Stomach (tissue), 19 donors: ENCODE measurements at places on chromosomes 1 and 21.
A peak's percentile ranks its signal among the peaks of the same experiment; 100 is the strongest.

DNA sequence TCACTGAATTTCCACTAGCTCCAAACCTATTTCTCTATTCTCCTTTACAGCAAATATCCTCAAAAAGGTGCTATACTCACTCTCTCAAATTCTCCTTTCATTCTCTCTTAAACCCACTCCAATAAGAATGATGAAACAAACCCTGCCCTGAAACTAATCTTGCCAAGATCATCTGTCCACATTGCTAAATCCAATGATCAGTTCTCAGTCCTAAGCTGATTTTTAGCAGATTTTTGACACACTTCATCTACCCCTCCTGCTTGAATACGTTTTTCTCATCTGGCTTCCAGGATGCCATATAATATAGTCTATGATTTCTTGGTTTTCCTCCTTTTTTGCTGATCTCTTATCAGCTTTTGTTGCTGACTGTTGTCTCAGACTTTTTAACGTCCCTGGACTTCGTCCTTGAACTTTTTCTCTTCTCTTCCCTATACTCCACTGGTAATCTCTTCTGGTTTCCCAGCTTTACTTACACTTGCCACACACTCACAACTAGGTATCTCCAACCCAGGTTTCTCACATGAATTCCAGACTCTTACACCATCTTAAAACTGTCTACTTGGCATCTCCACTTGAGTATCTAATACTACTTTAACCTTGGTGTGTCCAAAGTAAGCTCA, 35.3 kb downstream of the RERE start:
- DNase-seq: no peak

GRCh38 chr1:63134501-63135173, 187.7 kb upstream of the FOXD3 start:
- DNase-seq: peak; percentile 9

GRCh38 chr1:207112616-207113296, 8.7 kb downstream of the C4BPA start:
- DNase-seq: peak; percentile 43

DNA sequence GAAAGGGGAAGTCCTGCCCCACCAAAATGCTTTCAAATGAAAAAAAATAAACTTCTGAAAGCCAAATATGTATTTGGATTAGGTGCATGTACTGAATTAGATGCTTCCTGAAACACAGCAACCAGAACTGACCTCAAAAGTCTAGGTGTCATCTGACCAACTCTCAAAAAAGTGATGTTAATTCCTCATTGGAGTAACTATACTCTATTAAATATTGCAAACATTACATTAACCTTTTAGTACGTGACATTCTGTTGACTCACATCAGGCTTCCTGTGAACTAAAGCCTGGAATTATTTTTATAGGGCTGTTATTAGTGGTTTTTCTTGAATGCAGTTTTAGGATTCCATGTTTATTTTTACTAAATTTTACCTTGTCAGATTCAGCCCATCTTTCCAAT, 73.5 kb downstream of the ASTN1 start:
- no peak for DNase-seq

DNA sequence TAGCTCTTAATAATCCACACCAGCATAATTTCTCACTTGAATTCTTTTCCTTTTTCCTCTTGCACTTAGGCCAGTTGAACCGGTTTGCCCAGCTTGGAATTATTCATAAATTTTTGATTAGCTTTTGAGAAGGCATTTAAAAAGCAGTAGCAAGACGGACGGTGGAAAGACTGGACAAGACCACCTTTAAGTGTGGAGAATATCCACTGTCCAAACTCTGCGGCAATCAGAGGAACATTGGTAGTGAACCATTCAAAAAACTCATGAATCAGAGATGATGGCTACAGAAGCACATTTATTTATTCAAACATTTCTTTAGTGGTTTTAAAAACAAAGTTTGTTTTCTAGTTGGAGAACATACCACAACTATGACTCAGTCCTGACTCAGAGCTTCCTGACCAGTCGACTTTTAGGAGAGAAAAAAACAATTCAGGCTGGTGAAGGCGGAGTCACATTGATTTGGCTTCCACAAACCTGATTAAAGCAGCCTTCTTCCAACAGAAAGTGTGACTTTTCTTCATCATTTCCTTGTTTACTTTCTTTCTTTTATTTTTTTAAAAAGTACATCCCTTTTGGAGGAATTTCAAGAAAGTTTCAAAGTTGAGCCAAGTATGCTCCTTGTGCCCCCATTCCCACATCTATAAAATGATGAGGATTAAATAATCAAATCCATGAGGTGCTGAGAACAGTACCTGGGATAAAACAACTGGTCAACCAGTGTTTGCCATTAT, 128.8 kb downstream of the ADSS2 start:
- DNase-seq: peak; percentile 89

DNA sequence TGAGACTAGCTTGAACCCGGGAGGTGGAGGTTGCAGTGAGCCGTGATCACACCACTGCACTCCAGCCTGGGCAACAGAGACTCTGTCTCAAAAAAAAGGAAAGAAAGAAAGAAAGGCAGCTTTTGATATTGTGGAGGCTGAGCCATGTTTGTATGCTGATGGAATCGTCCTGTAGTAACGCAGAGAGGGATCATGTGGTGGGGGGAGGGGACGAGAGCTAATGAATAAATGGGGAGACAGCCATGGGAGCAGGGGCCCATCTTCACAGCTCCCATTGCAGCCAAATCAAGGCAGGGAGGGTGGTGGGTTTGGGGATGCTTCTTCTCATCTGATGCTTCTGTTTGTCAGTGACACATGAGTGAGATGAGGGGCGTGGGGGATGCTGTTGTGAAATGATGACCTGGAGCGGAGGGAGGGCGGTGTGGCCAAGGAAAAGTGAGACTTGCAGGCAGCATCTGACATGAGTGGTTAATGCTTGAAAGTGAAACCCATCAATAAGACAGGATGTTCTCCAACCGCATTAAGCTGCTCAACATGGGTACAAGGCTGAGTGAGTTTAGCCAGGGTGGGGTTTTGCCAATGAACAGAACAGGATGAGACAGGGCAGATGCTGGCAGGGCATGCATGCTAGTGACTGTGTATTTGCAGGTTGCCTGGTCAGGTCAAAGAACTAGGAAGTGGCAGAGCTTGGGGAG, 16.7 kb downstream of the SPATA21 start:
- DNase-seq: peak; percentile 47

- DNase-seq: no peak
Measured at GRCh38 chr1:20385630-20386029, 95.0 kb downstream of the VWA5B1 start.

- peak; percentile 89 for DNase-seq
Measured at GRCh38 chr1:234486858-234487840, 8.2 kb upstream of the TARBP1 start.

GRCh38 chr1:203289281-203289981, 15.9 kb upstream of the BTG2 start:
- peak; percentile 56 for DNase-seq

DNA sequence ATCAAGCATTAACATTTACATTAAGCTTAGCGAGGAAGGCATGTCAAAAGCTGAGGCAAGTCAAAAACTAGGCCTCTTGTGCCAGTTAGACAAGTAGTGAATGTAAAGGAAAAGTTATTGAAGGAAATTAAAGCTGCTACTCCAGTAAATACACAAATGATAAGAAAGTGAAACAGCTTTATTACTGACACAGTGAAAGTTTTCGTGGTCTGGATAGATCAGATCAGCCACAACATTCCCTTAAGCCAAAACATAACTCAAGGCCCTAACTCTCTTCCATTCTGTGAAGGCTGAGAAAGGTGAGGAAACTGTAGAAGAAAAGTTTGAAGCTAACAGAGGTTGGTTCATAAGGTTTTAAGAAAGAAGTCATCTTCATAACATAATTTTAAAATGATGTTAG, 131.9 kb downstream of the VAV3 start:
- no peak for DNase-seq
